Activated CD4-positive, CD25-positive, alpha-beta regulatory T cell treated with anti-CD3 and anti-CD28 coated beads, Interleukin-2, amount 50 U/mL, for 72 hours (primary cell): ENCODE measurements at places on chromosomes 1 and 21.

DNA sequence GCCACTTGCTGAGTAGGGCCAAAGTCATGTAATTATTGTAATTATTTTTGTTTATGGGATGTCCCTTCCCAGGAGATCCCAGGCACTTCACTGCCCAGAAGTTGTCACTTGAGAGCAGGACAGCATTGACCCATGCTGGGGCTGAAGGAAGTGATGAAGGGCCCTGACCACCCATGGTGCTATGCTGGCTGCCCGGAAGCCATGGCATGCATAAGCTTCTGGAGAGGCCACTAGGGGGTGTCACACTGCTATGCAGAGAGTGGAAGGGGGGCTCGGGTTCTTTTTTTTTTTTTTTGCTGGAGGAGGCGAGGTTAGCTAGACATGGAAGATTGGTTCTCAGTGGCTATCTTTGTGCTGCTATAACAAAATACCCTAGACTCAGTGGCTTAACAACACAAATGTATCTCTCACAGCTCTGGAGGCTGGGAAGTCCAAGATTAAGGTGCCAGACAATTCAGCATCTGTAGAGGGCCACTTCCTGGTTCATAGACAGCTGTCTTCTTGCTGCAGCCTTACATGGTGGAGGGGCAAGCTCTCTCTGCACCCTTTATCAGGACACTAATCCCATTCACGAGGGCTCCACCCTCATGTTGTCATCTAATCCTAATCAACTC, 84.9 kb downstream of the CNIH3 start:
- DNase-seq, result no peak

GRCh38 chr1:160904783-160905616, 20.0 kb upstream of the ITLN1 start:
- DNase-seq, result no peak

- DNase-seq, result no peak
These were observed 56.0 kb downstream of the LHX9 start for GRCh38 chr1:197973206-197973605.

GRCh38 chr1:229879746-229880145, 187.3 kb upstream of the GALNT2 start:
- DNase-seq, result no peak

DNA sequence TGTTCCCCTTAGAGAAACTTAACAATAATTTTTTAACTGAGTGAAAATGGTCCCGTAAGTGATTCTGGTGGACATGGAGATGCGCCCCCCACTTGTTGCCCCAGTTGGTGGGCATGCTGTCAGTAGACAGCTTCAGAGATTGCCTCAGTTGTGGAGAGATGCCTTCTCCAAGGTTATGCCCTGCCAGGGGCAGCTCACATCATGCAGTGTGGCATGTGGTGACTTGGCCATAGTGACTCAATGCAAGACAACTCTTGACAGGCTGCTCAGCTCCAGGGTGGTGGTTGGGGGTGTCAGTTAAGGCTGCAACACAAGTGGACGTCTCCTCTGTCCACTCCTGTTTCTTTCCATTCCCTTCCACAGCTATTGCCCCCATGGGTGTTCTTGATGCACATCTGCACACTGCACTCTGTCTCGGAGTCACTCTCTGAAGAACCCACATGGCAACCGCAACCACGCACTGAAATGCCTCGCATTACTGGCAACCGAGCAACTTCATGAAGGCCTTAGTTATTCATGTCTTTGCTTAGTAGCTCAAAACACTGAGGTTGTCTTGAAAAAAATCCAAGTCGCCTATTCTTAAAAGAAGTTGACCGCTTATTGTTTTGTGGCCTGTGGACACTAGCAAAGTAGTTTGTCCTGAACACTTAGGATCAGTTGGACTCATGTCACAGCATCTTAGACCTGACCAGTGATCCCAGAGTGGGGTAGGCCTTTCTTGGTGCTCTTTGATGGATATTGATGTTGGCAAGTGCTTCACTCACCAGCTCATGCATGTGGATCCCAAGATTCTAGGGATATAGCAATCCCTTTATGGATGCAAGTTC, 54.8 kb upstream of the USP1 start:
- no peak for DNase-seq

- no peak for DNase-seq
These were observed 96.6 kb upstream of the VANGL1 start for GRCh38 chr1:115545096-115545720.

DNA sequence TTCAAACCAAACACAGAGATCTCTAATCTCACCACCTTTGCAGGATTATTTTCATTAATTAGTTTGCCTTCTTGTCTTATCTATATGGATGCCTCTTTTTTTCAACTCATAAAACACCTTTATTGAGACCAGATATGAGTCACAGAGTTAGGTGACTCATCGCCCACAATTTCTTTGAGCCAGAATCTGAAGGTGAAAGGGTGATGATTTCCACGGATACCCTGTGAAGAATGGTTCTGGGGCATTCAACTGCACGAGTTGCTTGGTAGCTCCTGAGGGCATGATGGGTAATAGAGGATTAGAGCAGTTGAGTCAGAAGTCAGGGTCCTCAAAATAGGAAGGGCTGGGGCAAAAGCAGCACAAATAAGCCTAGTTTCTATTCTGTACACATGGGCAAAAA, 128.2 kb downstream of the TBX19 start:
- DNase-seq, result peak; percentile 41

DNA sequence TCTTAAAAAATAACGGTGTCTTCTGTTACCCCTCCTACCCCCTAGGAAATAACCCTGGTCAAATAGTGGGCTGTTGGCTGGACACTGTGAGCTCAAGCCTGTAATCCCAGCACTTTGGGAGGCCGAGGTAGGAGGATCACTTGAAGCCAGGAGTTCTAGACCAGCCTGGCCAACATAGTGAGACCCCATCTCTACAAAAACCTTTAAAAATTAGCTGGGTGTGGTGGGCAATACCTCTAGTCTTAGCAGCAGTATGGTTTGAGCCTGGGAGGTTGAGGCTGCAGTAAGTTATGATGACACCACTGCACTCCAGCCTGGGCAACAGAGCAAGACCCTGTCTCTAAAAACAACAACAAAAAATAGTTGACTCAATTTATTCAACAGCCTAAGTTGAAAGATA, 453.7 kb downstream of the SIPA1L2 start:
- DNase-seq, result no peak

DNA sequence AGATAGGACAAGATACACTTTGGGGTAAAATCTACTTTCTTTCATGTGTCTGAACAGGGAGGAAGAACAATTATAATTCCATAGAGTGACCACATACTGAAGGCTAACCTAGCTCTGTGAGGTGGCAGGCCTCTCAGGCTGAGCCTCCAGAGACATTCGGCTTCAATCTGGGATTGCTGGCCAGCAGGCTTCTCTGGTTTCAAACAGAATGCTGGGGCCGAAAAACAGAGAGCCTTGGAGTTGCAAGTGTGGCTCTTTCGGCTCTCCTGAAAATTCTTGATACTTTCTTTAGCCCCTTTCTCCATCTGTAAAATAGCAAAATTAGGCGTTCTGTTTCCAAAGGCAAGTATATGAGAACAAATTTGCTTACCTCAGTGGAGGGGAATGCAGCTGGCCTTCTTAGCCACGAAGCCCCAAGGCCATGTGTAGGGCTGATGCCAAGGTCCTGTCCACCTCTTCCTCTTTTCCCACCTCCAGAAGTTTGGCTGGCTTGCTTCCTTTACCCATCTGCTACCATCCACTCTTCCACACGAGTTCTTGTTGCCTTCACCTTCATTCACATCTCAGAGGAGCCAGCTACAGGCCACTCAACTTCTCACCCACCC, 30.0 kb upstream of the UBE2U start:
- DNase-seq, result no peak

DNA sequence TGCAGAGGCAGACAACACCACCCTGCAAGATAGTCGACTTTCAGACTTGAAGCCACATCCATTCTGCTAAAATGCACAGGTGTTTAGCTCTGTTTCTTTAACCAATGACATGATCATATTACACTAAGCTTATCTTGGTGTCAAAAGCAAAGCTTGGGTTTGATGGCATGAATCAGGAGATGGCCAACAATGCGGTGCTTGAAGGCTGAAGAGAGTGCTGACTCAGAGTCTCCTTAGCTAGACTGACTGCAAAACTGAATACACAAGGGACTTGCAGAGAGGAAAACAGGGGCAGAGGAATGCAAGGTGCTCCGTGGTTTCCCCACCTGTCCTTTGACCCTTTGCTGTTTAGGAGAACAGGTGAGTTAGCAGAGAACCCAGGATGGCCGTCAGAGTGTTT, 262.6 kb downstream of the SIPA1L2 start:
- no peak for DNase-seq

- no peak for DNase-seq
These were observed 63.6 kb downstream of the DMAP1 start for GRCh38 chr1:44276901-44277300.

DNA sequence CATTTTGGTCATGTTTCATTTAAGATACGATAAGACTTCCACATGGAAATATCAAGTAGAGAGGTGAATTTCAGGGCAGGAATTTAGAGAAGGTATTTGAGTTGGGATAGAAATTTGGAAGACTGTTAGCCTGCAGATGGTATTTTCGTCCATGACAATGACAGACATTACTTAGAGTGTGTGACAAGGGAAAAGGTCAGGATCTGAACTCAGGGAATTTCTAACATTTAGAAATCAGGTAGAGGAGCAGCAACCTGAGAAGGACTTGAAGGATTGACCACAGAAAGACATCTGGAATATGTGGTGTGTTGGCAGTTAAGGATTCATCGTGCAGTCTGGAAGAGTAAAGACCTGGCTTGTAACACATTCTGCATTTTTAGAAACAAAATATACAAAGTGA, 57.9 kb downstream of the RABGAP1L start:
- DNase-seq, result no peak

DNA sequence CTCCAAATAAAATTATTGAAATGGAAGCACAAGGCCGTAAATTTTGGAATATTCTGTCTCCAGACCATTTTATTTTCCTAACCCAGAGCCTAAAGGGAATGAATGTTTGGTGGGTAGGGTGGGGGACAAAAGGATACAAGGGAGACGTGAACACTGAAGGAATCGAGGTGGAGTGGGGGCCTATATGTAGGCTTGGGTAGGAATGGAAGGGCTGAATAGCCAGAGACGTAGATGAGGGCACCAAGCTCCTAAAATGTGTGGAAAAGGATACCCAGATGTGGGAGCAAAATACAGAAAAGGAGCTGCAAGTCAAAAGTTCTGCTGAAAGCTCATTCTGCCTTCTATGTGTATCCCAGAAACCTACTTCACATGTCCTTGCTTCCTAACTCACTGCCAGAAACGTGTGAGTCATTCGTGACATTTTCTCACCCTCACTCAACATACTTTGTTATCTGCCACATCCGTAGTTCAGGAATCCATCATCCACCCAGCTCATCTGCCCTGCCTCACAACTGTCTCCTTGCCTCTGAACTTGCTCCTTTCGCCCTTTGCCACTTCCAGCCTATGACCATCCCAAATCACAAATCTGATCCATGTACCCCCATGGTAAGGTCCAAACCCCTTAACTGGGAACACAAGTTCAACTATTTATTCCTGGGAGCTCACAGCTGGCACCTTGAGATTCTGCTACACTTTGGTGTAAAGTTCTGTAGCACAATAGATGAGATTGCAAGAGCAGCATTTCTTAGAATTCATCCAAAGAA, 84.1 kb upstream of the PRDX6 start:
- DNase-seq, result no peak

DNA sequence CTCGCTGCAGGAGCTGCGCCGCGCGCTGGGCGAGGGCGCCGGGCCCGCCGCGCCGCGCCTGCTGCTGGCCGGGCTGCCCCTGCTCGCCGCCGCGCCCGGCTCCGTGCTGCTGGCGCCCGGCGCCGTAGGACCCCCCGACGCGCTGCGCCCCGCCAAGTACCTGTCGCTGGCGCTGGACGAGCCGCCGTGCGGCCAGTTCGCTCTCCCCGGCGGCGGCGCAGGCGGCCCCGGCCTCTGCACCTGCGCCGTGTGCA, 730 bp downstream of the OLIG1 start:
- DNase-seq, result no peak

- DNase-seq, result no peak
These were observed 62.9 kb upstream of the TMPRSS2 start for GRCh38 chr21:41570791-41571355.

DNA sequence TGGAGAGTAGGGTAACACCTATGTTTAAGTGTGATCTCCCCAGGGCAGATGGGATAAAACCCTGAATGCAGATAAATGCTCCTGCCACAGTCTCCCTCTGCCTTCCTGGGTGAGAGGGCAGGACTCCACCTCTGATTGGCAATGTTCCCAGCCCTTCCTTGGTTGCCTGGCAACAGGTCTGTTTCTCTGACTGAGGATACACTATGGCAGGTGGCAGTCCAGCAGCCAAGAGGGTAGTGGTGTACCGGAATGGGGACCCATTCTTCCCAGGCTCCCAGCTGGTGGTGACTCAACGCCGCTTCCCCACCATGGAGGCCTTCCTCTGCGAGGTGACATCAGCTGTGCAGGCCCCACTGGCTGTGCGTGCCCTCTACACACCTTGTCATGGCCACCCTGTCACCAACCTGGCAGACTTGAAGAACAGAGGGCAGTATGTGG, at the start of gene DCDC2B:
TSS of gene DCDC2B (plus strand) at position 199 of the 438 bp plus-strand sequence. CDS start at position 204, 5 bp downstream.
- no peak for DNase-seq

DNA sequence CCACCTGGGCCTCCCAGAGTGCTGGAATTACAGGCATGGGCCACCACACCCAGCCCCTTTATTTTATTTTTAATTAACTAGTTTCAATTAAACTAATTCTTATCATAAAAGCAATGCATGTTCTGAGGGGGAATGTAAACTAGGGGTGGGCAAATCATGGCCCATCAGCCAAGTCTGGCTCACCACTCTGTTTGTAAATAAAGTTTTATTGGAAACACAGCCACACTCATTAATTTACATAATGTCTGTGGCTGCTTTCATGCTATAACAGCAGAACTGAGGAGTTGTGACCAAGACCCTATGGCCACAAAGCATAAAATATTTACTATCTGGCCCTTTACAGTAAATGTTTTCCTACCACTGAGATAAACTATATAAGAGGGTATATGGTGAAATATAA, 28.7 kb upstream of the IPO9 start:
- DNase-seq, result no peak

DNA sequence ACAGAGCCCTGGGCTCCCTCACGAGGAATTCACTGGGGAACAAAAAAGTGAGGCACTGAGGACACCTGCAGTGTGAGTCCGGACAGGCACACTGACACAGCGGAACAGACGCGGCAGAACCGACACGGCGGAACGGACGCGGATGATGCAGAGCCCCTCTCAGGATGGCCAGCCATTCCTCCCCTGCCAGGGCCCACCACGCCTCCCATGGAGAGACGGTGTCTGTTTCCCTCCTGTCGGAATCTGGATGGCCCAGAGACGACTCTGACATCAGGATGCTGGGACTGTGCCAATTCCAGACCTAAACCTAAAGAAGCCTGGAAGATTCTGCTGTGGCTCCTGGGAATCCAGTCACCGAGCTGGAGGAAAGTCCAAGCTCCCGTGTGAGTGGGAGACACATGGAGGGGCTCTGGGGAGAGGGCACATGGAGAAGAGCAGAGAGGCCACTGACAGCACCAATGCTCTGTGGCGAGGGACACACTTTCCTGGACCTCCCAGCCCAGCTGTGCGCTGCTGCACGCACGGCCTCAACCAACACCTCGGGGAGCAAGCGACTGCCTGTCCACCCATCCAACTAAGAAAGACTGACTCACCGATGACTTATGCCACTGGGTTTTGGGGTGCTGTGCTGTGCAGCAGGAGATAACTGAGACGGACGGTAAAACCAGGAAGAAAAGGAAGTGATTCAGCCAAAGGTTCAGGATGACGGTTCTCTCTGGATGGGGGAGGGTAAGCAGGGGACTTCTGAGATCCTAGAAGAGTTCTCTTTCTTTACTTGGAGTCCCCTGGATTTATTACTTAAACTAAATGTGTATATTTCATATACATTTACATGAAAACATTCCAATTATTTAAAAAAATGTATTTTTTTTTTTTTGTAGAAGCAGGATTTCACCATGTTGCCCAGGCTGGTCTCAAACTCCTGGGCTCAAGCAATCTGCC, 23.3 kb downstream of the ZBTB17 start:
- no peak for DNase-seq

GRCh38 chr1:184553845-184554244, 167.0 kb downstream of the C1orf21 start:
- DNase-seq, result no peak
